Effector CD4-positive, alpha-beta T cell (primary cell): ENCODE measurements at places on chromosomes 12 and 14.

GRCh38 chr12:76288218-76288617 is 60.0 kb downstream of the BBS10 start:
- DNase-seq, result no peak

DNA sequence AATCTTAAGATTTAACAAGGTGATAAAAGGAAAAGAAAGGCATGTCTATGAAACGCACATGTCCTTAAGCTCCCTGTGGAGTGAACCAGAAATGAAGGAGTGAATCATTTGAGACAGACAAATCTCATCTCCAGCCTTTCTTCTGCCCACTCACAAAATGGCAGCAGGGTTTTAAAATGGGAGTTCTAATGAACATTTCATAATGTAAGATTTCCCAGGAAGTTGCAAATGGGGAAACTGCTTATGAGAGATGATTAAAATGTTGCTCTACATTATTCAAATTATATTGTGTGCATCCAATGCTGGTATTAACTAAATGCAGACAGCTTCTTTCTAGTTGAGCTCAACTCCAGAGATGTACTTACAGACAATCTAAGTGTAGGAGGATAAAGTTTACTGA is 76.7 kb downstream of the BCAT1 start:
- DNase-seq, result no peak

GRCh38 chr12:49667325-49668090 is 39.7 kb downstream of the FMNL3 start:
- DNase-seq, result no peak

DNA sequence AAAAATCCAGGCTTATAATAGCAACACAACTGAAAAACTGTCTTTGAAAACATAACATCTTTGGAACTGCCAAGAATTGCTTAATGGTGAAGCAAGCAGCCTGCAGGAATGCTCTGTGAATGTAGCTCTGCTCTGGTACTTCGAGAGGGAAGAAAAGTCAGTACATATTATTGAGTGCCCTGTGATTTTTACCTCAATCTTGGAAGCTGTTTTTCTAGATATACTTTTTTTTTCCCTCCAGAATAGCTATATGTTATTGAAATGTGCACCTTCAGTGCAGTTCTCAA is 508.1 kb downstream of the PCNX1 start:
- no peak for DNase-seq

DNA sequence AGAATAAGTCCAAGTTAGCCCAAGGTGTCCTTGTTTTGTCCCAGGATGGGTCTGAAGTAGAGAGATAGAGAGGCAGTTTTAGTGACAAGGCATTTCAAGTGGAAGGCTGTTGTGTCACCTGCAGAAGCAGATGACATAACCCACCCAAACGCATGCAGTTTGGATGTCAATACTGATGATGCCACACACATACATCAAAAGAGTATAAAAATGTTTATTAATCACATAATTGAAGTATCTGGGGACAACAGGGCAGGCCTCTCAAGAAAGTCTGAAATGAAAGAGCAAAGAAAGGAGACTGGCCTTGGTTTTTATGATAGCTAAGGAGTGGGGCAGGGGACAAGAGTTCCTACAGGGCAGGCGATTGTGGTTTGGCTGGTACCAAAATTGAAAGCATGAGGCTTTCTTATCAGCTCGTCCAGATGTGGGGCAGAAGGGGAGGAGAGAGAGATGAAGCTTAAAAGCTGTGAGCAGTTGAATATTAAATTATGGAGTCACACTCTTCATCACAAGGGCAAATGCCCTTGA is 78.4 kb upstream of the TSPAN8 start:
- DNase-seq, result no peak

- DNase-seq, result no peak
Observed at GRCh38 chr12:96164951-96165811, 29.0 kb upstream of the ELK3 start.

DNA sequence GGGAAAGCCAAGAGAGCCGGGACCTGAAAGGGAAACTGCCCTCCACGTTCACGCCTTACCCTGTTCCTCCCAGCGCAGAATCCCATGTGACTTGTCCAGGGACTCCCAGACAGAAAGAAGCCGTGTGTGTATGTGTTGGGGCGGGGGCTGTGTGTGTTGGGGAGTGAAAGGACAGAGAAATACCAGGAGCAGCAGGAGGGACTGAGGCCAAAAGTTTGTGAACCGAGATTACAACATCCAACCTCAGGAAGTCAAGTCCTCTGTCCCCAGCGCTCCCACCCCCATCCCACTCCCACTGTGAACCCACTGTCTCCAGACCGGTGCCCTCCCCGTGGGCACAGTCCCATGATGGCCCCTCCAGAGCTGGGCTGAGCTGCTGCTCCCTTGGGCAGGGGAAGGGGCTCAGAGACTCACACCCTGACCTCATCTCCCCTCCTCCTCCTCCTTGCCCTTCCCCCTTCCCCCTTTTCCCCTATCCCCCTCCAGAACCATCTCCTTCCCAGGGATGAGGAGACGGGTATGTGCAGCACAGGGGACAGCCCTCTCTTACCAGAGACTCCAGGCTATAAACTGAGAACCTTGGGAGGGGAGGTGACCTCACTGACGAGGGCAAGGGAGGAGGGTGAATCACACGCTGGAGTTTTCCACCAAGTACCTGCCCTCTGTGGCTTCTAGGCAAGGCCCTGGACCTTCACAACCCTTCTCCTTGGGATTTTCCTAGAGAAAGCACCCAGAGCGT is at the start of gene SLC6A12:
SLC6A12 (minus strand) TSS at position 155 of the 739 bp plus-strand sequence. CDS start 4,171 bp downstream, outside the sequence.
- no peak for DNase-seq

DNA sequence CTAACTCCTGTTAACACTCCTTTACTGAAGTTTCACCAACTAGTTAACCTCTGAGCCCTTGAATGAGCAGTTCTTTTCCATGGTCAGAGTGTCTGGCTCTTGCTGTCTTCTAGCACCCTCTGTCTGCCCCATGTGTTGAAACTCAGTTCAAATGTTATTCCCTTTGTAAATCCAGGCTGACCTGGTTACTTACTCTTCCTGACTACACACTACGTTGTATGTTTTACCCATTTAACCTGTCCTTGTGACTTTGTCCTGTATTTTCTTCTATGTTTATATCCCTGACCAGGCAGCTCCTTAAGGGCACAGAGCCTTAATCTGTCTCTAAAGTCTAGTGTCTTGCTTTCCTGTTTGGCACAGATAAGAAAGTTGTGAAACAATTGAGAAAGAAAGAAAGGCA is 389.0 kb upstream of the RPL10L start:
- DNase-seq, result no peak

- DNase-seq, result no peak
Observed at GRCh38 chr14:101501858-101502615, 59.3 kb upstream of the DIO3 start.

DNA sequence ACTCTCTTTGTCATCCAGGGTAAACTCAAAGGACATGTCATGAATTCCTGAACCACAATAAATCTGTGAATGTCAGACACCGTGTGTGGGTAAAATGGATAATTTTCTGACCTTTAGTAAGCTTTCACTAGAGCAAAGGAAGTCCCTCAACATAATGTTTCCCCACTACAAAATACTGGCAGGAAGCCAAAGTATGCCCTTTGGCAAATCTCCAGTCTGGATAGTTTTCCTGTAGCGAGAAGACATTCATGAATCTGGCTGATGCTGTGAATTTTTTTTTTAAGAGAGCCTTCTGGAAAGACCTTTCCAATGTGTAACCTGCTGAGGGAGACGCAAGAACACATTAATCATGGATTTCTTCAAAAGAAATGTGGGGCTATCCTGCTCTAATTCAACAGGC is 389.6 kb upstream of the DDHD1 start:
- DNase-seq, result no peak

DNA sequence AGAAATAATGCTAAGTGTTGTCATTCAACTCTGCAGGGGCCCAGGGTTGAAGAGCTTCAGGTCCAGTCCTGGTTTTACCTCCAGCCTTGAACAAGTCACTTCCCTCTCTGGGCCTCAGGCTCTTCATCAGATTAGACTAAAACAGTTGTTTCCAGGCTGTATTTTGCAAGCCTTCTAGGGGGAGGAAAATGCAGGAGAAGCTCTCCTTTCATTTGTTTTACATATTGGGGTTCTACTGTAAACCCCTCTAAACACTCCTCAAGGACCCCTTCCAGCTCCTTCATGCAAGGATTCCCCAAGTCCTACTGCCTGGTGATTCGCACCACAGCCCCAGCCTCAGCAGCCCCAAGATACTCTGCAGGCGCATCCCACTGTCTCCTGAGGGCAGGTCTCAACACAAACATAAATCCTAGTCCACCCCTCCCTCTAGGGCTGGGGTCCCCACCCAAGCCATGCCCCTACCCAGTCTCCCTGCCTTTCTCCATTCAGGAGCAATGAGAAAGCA is 2.7 kb downstream of the SDR9C7 start:
- no peak for DNase-seq

DNA sequence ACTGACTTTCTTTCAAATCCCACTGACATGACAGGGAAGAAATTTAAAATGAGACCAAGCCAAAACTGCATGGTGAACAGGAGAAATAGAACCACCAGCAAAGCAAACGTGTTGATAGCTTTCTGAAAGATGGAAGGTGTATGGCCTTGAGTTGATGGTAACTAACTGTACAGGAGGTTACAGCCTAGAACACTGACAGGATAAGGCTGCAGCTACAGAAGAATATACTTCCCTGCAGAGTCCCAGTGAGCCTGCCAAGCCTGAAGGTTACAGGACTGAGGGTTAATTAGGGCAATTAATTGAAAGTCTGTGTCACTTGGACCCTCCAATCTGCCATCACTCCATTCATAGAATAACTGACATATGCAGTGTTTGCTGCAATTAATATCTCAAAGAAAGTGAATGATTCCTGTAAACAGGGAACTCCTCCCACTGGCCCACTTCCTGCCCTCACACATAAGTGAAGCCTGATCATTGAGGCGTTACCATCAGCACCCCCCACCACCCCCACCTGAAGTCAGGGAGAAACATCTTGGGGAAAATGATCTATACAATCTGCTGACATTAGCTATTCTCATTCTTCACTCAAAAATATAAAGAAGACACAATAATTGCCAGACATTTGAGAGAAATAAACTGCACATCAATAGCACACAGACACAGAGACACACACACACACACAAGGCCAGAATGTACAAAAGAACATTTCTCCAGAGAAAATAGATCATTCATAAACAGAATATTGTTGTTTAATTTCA is 73.4 kb downstream of the GTF2A1 start:
- no peak for DNase-seq

- DNase-seq, result no peak
Observed at GRCh38 chr12:95339086-95339788, 121.6 kb downstream of the VEZT start.

DNA sequence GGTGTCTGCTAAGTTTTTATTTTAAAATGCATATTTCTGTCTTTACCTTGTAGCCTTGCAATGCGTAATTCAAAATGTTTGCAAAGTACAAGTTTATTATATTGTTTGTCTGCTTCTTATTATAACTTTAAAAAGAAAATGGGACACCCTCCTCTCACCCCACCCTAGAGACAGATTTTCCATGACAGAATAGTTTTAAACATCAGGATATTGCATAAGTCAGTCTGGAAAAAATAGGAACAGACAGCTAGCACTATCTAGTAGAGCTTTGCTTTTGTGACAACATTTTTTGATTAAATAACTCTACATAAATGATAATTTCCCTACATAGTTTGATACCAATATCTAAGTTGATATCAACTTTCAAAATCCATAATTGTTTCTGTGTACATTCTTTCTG is 71.3 kb downstream of the PDE3A start:
- no peak for DNase-seq

DNA sequence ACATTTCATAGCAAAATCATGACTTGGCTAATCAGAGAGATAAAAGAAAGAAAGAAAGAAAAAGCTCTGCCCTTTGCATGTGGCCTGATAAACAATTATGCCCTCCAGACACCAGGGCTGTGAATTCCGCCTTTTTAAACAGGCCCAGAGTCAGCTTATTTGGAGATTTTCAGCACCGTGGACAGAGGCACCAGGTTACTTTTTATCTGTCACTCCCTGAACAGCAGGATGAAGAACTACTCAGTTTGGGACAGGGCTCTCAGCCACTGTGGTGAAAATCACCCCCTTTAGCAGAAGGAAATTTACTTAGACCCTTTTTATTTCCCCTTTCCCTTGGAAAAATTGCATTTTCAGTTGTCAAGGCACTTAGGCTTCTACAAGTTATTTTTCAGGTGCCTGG is 359.9 kb downstream of the NRXN3 start:
- no peak for DNase-seq

DNA sequence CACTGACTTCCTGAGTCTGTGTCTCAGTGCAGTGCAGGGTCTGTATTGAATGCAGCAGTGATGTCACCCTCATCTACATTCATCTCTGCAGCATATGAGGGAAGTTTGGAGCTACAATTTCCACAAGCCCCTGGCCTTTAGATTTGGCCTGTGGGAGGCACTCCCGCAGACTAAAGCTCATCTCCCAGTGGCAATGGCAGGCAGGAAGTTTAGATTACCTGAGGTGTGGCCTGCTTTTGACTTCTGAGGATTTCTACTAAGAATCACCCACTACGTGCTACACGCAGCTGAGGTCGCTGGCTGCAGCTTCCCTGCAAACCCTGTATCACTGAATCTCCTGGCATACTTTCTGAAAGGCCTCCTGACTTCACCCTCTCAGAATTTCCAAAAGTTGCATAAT is 202.2 kb upstream of the PRKD1 start:
- no peak for DNase-seq

- no peak for DNase-seq
Observed at GRCh38 chr12:96658075-96658474, 168.7 kb downstream of the CFAP54 start.

GRCh38 chr12:95402096-95402495 is 71.9 kb upstream of the METAP2 start:
- no peak for DNase-seq

DNA sequence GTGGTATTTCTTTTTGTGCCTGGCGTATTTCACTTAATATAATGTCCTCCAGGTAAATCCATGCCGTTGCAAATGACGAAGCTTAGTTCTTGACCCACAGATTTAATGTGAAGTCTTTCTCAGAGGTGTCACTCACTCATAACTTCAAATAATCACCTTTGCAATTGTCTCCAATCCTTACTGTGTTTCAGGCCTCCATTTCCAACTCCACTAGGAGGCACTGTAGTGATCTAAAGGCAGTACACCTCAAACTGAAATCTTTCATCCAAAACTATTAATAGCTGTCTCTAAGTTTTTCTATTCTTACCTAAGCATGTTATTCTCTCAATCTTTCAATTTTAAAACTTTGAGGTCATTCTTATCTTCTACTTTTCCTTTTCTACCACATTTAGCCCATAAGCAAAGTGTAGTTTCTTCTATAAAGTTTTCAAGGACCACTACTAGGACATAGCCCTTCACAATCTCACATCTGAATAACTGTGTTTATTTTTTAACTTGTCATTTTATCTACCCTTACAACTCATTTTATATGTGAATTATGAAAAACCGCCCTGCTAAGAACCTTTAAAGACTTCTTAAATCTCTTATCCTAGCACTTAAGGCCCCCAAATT is 25.5 kb upstream of the FBXO34 start:
- DNase-seq, result peak; percentile 24
